DMS79 treated with DMSO at 0.1 percent for 48 hours (cell line): ENCODE measurements at places on chromosomes 7 and 10.

DNA sequence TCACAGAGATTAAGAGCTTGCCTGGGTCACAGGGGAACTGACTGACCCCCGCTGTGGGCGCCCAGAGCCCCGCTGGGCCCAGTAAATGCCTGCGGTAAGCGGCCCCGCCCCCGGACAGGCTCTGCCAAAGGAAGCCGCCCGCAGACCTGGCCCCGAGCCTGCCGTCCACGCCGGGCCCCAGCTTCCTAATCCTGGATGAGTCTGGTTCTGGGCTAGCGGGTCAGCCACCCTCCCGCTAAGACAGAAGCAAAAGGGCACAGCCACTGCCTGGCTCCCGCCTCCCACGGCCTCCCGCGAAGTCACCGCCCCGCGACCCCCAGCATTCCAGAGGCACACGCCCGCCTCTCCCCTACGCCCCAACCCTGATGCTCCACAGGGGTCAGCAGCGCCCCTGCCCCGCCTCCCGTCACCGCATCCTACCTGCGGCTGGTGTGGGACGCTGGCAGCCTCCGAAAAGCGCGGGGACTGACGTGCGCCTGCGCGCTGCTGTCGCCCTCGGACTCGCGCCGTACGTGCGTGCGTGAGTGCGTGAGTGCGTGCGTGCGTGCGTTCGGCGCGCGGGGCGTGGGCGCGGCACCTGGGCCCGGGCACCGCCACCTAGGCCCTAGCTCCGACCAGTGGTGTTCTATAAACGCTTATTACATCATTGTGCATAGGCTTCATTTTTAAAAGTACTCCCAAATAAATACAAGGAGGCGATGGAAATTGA, at the start of gene FIGNL1:
FIGNL1 (minus strand) TSS at position 470 of the 709 bp plus-strand sequence. CDS start 3,063 bp downstream, outside the sequence.
- DNase-seq: peak; percentile 82

DNA sequence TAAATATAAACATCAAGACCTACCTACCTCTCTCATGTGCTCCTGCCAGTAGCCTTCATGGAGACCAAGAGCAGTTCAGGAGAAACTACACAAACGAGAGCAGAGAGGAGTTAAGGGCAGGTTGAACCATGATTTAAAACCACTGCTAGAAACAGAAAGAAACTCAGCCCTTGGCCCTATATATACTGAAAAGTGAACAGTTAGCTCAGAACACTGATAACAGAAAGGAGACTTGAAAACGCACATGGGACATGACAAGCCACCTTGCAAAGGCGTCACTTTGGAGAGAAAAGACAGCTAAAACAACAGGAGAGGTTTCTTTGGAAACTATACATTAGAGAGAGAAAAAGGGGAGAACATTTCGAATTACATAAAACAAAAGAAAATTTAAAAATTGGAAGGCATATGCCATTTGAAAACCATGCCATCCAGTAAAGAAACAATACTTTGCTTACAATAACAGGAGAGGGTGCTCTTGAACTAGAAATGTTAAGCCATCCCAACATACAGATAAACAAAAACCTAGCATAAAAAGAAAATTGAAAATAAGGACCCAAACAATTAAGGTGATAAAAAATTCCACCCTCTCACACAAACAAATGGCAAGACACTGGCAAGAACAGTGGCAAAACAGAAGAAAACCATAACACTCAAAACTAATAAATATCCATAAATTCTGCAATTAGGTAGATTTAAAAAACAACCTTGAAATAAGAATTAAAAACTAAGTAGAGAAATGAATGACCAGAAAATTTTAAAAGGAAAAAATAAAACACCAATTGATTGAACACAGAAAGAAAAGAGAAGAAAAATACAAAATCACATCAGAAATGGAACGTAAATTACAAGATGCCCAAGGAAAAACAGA, 232.7 kb downstream of the IMMP2L start:
- no peak for DNase-seq

DNA sequence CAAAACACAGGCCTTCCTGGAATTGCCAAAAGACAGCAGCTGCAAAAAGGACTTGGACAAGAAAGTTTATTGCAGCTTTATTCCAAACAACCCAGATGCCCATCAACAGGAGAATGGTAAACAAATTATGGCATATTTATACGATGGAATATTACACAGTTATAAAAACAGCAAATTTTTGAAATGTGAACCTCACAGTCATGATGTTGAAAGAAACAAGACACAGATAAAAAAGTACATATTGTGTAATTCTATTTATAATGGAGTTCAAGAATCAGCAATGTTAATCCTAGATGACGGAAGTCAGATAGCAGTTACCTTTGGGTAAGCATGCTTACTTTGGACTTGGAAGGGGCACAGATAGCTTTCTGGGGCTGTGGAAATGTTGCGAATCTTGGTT, 44.4 kb downstream of the SYPL1 start:
- no peak for DNase-seq

GRCh38 chr10:121516093-121516865, 82.0 kb downstream of the FGFR2 start:
- no peak for DNase-seq

- peak; percentile 52 for DNase-seq
These were observed 1.0 kb upstream of the FAM20C start for GRCh38 chr7:191105-191980.

DNA sequence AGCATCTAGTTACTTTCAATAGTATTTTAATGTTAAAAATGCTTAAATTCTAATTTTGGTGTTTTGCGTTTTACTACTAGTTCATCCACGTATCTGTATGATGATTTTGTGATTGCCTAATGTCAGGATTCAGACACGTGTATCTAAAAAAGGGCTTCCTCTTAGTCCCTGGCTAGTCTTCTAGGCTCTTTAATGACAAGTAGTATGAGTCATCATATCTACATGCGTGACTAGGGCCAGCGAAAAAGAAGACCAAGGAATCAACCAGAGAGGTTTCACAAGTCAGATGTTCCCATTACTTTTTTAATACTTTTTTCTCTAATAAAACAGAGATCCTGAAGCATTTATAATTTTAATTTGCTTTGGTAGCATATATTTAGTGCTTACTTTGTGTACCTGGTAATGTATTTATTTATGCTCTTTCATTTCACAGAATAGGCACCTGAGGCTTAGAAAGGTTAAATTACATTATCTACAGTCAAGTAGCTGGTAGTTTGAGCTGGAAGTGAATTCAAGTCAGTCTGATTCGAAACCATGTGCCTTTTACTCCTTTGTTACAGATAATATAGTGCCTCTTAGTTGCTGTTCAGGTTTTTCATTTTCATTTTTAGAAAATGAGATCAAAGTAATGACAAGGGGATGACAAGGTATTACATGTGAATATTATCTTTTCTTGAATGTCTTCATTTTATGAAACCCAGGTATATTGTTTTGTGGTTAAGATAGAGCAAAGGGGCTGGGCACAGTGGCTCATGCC, 140.3 kb downstream of the FOXP2 start:
- DNase-seq: no peak

DNA sequence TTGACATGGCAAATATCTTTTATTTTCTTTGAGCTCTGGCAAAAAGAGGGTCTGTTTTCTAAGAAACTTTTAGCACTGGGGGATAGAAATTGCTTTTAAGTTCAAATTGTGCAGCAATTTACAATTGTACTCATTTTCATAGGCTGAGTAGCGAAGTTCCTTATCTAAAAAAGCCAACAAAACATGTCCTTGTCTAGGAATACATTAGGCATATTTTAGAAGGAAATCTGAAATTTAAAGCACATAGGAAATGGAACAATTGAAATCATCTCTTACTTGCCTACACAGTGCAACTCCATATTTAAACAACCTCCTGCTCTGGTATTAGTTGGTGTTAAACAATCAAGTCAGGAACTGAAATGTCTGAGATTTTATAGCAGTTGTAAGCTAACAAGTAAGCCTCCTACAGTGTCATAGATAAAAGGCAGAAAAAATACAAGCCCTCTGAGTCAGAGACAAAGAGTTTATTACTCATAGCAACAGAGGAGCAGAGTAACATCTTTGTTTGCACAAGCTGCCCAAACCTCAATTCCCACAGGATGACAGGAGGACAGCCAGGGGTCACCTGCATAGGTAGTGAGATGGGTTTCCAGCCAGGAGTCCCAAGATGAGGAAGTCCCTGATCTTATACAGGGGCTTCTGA, 280.2 kb upstream of the HGF start:
- DNase-seq: no peak

DNA sequence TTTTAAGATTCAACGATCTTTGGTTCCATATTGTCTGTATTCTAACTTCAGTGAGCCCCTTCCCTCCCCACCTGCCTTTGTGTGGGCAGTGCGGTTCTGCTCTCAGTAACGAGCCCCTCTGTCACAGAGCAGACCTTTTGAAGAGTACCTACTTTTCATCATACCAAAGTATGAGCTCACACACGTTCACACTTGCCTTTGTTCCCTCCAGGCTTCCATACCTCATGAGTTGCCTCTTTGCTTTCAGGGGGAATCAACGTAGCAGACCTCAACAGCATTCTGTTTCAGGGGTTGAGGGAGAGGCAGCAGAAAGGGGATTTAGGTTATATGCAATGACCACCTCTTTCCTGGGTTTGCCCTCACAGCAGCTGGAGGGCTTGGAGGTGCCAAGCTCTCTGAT, 211.4 kb upstream of the MDFIC start:
- no peak for DNase-seq

- DNase-seq: no peak
These were observed 511.6 kb upstream of the IGFBP3 start for GRCh38 chr7:46432708-46433107.

GRCh38 chr7:35748371-35748770, 52.5 kb upstream of the SEPTIN7 start:
- DNase-seq: no peak

DNA sequence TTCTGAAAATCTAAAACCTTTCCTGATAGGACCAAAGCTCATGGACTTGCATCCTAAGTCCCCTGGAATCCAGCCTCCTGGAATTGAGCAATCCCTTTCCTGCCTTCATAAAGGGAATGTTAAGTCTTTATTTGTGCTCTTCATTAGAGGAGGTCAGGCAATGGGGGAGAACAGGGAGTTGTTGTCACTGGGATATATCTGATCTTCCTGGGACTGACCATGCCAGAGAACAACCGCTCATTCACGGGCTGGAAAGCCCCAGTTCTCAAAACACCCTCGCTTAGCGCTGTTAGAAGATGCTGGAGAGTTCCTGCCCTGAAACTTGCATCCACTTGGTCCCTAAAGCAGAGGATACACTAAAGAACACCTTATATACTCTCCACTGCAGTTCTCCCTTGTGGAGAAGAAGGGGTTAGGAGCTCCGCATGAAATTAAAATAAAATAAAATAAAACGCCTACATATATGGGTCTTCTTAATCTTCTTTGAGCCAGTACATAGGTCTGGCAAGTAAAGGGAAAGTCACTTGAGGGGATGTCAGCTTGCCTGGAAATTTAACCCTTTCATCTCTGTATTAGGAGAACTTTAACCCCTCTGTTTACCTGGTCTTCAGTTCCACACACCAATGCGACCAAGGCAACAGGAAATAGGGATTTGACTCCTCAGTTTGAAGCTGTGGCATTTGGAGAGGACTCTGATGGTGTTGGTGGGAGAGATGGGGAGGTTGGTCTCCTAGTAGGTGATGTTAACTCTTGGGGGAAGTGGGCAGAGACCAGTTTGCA, 1.2 kb downstream of the SORCS1 start:
- DNase-seq: no peak

- DNase-seq: no peak
These were observed 103.1 kb upstream of the SFMBT2 start for GRCh38 chr10:7513936-7514335.

DNA sequence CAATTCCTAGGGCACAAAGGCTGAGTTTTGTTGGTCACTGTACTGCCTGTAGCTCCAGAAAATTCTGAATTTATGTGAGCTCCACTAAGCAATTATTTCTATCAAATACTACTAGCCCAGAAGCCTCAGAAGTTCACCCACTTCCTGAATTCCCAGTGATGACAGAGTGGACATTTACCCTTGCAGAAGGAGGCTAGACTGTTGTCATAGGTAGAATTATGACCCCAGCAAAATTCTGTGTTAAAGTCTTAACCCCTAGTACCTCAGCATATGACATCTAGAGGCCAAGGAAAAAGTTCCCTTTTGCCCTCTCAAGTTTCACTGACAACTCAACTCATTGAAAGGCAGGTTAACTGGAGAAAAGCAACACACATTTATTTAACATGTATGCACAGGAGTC, 78.7 kb upstream of the KMT2E start:
- DNase-seq: no peak

GRCh38 chr10:101563007-101563406, 25.1 kb downstream of the POLL start:
- DNase-seq: no peak

DNA sequence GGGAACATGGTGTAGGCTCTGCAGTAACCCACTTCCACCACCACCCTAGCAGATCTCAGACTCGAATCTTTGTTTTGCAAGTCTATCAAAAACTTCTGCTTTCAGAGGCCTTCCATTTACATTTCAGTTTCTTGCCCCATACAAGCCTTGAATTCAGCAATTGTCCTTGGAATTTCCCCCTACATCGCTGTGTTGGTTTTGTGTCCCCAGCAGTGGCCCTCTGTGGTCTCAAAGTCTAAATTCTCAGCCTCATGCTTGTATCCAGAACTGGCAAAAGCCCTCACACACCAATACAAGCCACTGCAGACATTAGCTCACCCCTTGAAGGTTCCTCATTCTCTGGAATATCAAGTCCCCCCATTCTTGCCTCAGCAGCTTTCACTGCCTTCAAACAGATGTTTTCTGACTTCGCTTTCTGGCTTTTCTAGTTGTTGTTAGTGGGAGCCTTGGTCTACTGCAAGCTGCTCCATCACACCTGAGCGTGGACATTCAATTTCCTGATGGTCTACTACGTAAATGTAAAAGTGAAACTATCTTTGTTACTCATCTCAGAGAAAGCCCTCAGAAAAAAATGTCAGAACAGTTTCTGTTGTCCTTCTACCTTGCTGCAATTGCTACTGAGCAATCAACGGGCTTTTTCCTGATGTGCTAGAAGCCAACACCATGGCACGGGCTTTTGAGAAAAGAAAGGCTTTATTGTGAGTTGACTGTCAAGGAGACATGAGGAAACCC, 1.8 kb upstream of the NUB1 start:
- DNase-seq: no peak

DNA sequence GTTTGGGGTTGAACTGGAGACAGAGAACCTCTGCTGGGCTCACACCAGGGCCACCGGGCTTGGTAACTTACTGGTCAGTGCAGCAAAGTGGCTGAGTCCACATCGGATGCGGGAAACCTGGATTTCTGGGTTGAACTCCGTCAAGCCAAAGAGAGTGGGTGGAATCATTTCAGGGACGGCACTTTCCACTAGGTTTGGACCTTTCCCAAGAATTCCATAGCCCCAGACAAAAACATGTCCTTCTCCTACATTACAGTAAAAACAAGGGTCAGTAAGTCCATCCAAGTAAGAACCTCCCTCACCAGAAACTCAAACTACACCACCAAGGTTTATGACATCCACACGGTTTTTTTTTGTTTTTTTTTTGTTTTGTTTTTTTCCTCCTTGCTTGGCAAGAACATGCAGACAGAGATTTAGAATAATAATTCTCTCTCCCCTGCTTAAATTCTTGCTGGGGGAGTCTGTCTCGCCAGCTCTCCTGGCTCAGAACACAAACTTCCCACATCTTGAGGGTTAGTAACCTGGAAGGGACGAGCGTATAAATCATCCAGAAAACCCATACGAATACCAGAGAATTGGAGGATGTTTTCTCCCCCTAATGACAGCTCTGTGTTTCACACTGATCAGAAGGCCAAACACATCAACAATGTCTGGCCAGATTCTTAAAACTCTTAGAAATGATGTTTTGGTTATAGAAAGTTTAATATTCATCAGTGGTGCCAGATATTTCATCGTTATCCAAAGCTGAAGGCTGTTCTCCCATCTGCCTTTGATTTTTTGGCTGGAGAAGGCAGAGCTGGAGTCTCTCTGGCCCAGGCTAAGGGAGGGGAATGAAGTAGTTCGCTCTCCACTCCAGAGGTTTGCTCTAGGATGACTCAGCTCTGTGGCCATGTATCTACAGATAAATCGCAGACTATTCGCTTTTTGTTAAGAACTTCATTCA, 17.5 kb downstream of the RCC1L start:
- DNase-seq: no peak
